ENCODE measurements at places on chromosomes 7 and 10.

- no peak overlapping the region for H3K4me3 ChIP-seq
- DNase-seq: peak; percentile 48
- H3K36me3 ChIP-seq: no peaks in the 10 kb centered on the region
- peaks cover 18% of the 10 kb centered on the region for H3K4me1 ChIP-seq
- H3K27ac ChIP-seq: no peak overlapping the region
Measured at GRCh38 chr7:28458732-28459131, 46.4 kb downstream of the CREB5 start.

DNA sequence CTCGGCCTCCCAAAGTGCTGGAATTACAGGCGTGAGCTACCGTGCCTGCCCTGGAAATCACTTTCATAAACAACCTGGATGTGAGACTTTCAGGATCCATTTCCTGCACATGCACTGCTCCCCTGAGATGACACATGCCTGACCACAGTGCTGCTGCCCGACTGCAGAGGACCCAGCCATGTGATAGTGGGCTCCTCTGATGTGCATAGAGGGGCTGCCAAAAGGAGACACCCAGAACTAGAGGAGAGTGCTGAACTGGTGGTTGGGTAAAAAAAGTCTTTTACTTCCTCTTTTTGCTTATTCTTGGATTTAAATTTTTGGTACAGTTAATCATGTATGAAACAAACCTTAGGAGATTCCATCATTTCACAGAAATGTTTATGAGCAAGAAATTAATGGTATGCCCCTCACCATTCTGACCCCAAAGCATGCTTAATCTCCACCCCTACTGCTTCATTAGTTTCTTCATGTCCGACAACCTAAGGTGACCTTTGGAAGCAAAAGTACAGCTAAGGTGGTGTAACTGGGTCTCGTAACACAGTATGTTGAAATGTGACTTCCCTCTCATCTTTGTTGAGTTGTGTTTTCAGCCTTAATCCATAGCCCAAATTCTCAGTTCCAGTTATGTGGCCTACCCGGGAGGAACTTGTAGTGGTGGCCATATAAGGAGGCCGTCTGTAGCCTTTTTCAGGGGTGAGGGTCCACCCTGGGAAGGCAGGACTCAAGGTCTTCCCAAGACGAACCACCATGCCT, 111.1 kb downstream of the RNF216 start:
- no peaks in the 10 kb centered on the region for H3K36me3 ChIP-seq
- no peaks in the 10 kb centered on the region for H3K27me3 ChIP-seq
- H3K4me1 ChIP-seq: peaks cover 7% of the 10 kb centered on the region

DNA sequence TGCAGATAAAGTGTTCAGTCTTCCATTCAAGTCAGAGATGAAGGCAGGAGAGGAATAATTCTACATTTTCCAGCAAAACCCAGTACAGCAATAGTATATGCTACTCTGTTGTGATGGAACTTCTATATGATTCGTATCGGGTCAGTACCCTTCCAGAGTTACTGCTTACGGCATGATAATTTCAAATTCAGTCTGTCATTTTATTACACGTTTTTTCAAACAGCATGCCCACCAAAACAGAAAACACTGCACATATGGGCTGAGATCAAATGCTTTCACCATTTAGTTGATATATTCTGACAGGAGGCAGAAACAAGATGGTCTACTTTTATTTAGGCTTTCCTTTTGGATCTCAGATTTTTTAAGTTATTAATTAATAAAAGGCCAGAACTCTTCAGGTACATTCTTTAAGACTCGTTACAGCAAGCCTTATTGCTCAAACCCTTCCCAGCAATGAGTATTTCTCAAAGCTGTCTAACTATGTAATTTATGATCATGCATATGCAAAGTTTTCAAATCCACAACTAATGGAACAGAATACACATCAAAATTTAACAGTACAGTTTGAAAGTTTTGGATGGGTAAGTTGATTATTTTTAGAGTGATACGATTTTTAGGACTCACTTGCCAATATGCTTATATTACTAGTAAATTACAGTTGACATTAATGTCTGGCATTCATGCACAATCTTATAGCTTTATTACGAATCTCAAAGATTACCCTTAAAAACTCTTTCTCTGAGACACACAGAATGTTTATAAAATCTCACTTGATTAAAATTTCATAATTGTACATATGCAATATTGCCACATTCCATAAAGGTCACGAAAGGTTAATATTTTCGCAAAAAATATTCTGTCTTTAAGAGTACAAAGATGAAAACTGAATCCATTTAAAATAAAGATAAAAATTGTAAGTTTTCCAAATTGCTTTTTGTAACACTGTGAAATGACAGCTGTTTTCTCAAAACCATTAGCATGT, 91.0 kb downstream of the ANK3 start:
- DNase-seq: no peak
- H3K27me3 ChIP-seq: no peaks in the 10 kb centered on the region
- H3K4me3 ChIP-seq: no peak overlapping the region

DNA sequence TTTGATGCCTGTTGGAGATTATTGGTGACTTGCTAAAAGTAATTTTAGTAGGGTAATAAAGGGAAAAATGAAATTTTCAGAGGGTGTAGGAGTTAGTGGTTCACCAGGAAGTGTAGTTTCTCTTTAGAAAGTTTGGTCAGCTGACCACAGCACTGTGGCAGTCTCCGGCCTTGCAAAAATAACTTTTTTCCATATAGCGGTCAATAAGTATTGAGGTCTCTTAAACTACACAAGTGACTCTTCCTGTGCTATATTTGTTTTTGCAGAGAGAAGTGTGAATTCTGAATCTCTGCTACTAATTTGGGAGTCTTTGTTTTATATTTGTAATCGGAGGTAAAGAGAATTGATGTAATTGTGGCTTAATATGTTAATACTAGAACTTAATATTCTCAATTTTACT, 24.3 kb downstream of the PTPN12 start:
- no peaks in the 10 kb centered on the region for H3K27me3 ChIP-seq
- no peak overlapping the region for H3K4me3 ChIP-seq
- no peaks in the 10 kb centered on the region for H3K36me3 ChIP-seq
- H3K27ac ChIP-seq: no peak overlapping the region

GRCh38 chr7:121271916-121272315, 56.9 kb upstream of the WNT16 start:
- DNase-seq: no peak
- H3K4me1 ChIP-seq: no peaks in the 10 kb centered on the region
- H3K27me3 ChIP-seq: no peaks in the 10 kb centered on the region

DNA sequence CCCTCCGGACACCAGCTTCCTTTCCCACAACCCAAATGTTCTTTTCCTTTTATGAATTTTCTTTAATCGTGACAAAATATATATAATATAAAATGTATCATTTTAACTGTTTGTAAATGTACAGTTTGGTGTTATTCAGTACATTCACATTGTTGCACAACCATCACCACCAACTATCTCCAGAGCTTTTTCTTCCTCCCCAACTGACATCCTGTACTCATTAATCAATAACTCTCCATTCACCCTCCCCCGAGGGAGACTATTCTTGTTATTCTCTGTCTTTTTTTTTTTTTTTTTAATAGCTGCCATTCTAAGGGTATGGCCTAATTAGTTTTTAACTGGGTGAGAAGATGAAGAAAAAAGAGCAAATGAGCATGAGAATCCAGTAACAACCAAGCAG, 30.6 kb upstream of the ITGB1 start:
- H3K27ac ChIP-seq: no peak overlapping the region
- no peaks in the 10 kb centered on the region for H3K27me3 ChIP-seq
- H3K36me3 ChIP-seq: no peaks in the 10 kb centered on the region
- peaks cover 14% of the 10 kb centered on the region for H3K4me1 ChIP-seq
- no peak overlapping the region for H3K4me3 ChIP-seq

DNA sequence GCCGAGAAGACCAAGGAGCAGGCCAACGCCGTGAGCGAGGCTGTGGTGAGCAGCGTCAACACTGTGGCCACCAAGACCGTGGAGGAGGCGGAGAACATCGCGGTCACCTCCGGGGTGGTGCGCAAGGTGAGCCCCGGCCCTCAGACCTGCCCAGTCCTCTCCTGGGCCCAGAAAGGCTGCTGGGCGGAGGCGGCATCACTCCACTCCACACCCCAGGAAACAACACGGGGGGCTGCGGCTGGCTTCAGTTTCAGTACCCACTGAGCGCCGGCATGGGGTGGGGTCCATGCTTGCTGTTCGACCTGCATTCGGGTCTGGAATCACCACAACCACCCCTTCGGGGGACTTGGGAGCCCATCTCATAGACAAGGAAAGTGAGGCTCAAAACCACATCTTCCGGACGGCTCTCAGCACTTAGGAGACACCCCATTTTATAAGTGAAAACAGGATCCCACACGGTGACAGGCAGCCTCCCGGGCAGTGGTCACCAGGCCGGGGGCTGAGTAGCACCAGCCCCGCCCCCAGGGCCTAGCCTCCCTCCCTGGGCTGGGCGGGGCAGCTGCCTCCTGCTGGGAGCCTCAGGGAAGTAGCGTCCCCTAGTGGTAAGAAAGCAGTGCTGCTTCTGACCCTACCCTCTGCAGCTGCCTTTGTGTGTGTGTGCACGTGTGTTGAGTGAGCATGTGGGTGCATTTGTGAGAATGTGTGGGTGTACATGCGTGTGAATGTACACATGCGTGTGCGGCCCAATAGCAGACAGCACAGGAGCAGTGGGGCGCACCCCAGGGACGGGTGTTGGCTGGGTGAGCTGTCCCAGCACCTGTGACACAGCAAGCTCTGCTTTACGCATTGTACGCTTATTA, 1.8 kb downstream of the SNCG start:
- no peak overlapping the region for H3K27ac ChIP-seq
- no peak overlapping the region for H3K4me3 ChIP-seq
- peak; percentile 89 for DNase-seq
- no peaks in the 10 kb centered on the region for H3K27me3 ChIP-seq
- peaks cover 45% of the 10 kb centered on the region for H3K4me1 ChIP-seq

All from GM23338 (cell line).